ENCODE measurements at places on chromosomes 13 and 19.

- DNase-seq: no peak
Measured at GRCh38 chr13:54415753-54416366, 1387.2 kb downstream of the OLFM4 start.

GRCh38 chr19:38264486-38265212 is at the start of gene SPINT2:
TSS of gene SPINT2 (plus strand) at chr19:38264573. CDS start at chr19:38264893, 320 bp downstream.
- DNase-seq: no peak

DNA sequence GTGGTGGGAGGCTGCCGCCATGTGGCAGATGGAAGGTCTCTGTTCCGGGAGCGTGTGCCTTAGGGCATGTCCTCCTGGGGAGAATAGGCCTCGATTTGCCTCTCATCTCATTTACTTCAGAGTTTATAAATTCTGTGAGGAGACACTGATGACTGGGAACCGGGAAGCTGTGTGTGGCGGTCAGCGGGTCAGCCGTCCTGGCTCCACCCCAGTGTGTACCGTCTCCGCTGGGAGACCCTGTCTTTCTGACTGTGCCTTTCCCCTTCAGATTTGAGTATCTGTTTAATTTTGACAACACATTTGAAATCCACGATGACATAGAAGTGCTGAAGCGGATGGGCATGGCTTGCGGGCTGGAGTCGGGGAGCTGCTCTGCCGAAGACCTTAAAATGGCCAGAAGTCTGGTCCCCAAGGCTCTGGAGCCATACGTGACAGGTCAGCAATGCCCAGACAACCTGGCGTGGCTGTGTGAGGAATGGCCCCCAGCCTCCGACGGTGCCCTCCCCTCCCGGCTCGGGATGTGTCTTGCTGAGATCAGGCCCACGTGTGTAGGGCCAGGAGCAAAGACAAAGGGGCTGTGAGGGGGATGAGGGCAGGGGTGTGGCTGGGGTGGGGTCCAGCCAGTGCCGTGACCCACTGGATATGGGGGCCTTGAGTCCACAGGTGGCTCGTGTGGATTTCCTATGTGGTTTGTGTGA is 21.6 kb downstream of the ATP4B start:
- no peak for DNase-seq

GRCh38 chr13:29978211-29978610 is 127.8 kb upstream of the UBL3 start:
- DNase-seq: no peak

DNA sequence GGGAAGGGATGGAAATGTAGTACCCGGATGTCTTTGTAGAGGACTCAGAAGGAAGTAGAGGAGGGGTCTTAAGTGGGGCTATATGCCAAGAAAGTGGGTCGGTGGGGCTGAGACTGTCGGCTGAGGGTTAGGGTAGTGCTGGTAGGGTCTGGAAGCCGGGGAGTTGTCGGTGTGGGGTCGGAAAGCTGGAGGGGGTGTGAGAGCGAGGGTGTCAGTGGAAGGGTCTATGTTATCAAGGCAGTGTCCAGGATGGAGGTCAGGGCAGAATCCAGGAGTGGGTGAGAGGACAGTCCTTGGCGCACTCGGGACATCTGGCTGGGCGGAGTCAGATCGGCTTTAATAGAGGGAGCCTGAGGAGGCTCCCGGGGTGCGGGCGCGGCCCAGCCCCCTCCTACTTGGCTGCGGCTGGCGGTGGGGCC is 1.7 kb downstream of the HSPB6 start:
- no peak for DNase-seq

DNA sequence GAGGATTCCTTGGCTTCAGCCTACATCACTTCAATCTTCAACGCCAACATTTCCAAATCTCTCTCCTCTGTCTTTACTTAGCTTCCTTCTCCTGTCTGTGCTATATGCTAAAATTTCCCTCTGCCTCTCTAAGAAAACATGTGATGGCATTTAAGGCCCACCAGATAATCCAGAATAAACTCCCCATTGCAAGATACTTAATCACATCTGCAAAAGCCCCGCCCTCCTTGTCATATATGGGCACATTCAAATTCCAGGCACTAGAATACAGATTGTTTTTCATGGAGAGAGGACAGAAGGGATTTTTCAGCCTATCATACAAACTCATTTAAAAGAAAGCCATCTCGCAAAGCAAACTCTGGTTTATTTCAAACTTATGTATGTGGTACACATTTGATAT is 16.2 kb downstream of the ARGLU1 start:
- DNase-seq: no peak

GRCh38 chr19:49256691-49257090 is 68.3 kb downstream of the SLC6A16 start:
- DNase-seq: no peak

GRCh38 chr13:26811581-26811980 is 51.0 kb upstream of the GPR12 start:
- no peak for DNase-seq

DNA sequence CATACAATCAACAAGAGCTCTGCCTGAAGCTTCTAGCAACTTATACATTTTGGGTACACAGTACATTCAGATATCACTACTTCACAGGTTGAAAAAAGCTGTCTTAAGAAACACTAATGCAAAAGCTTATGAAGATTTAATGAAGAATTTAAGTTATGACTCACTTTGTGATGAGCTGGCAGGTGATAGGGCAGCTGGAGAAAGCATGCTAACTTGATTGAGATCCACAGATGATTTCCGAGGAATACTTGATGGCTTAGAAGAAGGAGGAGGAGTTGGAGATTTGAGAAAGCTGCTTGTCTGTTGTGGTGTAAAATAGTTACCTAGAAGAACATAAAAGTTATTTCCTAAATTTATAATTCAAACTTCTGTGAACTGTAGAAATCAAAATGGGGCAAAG is 23.3 kb downstream of the EXOSC8 start:
- DNase-seq: no peak

Measured in NK-92 treated with Interleukin-12 subunit alpha and Interleukin-12 subunit beta, amount 100 ng/mL, for 24 hours (cell line).